ENCODE measurements at places on chromosomes 7 and 10. TPM values are rescaled to one million over a fixed set of nuclear protein-coding genes. Genes with fewer than 3 reads are reported as not detected.

- H3K27ac ChIP-seq, result no peak overlapping the region
- DNase-seq, result no peak
- no peaks in the 10 kb centered on the region for H3K36me3 ChIP-seq
- no peak overlapping the region for H3K4me3 ChIP-seq
Measured at GRCh38 chr10:44922796-44923545, 11.8 kb downstream of the TMEM72 start.

- H3K27me3 ChIP-seq, result no peaks in the 10 kb centered on the region
- no peak overlapping the region for H3K4me3 ChIP-seq
- no peak for DNase-seq
- H3K4me1 ChIP-seq, result no peaks in the 10 kb centered on the region
- no peak overlapping the region for H3K27ac ChIP-seq
Measured at GRCh38 chr10:43785252-43785651, 136.6 kb upstream of the ZNF32 start.

- H3K4me1 ChIP-seq, result no peaks in the 10 kb centered on the region
- H3K27me3 ChIP-seq, result no peaks in the 10 kb centered on the region
- no peak overlapping the region for H3K4me3 ChIP-seq
- H3K36me3 ChIP-seq, result no peaks in the 10 kb centered on the region
- H3K27ac ChIP-seq, result no peak overlapping the region
Measured at GRCh38 chr7:128154504-128154903, 86.6 kb upstream of the LEP start.

The ABCC2 gene
- 45.6 TPM for total RNA-seq

GRCh38 chr7:153090764-153091163 is 331.2 kb downstream of the ACTR3B start:
- H3K27ac ChIP-seq, result no peak overlapping the region
- no peaks in the 10 kb centered on the region for H3K27me3 ChIP-seq
- H3K4me1 ChIP-seq, result no peaks in the 10 kb centered on the region
- H3K4me3 ChIP-seq, result no peak overlapping the region

- no peaks in the 10 kb centered on the region for H3K36me3 ChIP-seq
- H3K27me3 ChIP-seq, result peaks cover 3% of the 10 kb centered on the region
- H3K27ac ChIP-seq, result no peak overlapping the region
- no peak overlapping the region for H3K4me3 ChIP-seq
- DNase-seq, result no peak
Measured at GRCh38 chr7:100968650-100969049, 715 bp upstream of the MUC12 start.

The IRF5 gene
- 6.2 TPM for total RNA-seq

The ZSCAN25 gene
- 8.7 TPM for total RNA-seq

The GPR141 gene
- 1.4 TPM for total RNA-seq

GRCh38 chr10:98470850-98471249 is 24.1 kb upstream of the HPS1 start:
- no peak overlapping the region for H3K4me3 ChIP-seq
- no peaks in the 10 kb centered on the region for H3K36me3 ChIP-seq
- DNase-seq, result no peak
- H3K27me3 ChIP-seq, result no peaks in the 10 kb centered on the region
